ENCODE measurements at places on chromosomes 12 and 14.

DNA sequence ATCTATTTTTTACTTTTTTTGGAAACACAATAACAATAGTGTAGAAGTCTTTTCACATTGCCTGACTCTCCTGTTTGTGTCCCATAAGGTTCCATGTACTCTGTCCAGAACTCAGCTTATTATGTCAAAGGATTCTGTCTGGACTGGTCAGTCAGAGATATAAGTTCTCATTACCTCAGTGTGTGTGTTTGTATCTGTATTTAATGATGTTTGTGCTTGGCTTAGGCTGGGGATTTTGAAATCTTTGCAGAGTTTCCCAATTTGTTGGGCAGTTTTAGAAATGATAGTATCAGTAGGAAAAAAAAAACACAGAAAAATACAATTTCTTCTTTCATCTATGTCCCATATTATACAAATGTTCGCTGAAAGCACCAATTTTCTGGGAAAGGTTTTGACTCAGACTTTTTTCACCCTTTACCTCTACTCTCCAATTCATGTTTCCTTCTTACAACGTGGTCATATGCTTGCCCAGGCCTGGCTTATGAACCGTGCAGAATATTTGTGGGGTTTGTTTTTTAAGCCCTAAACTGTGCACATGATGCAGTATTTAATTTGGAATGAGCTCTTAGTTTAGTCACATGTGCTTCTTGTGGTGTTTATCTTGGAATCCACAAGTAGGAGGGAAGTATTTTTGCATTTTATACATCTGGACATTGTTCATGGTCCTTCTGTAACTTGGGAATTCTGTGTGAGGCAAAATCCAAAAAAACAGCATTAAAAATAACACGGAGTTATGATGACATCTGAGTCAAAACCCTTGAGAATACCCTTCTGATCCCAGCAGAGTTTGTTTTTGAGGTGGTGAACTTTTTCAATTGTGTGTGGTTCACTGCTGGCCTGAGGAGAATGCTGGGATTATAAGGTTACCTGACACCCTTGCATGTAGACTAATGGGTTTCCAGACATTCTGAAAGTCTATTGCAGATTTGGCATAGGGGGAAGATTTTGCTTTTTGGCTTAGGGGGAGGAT, 121.2 kb downstream of the RAD51B start:
- DNase-seq: no peak

GRCh38 chr12:124511259-124511985, 56.0 kb downstream of the NCOR2 start:
- DNase-seq: no peak

DNA sequence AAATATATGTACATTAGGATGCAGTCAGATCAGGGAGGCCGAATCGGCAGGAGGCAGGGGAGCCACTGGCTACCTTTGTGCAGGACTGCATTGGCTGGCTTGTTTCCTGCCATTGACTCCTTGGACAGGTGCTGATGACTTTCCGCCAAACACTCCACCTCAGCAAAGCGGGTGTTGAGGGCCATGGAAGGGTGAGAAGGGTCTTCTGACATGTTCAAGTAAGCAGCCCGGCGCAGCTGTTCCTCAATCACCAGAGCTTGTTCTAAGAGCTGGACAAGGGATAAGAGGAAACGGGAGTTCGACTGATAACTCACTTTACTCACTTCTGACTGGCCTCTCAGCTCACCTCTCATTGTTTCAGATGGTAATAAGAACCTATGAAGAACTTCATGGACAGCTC, 4.9 kb upstream of the NOP2 start:
- no peak for DNase-seq

DNA sequence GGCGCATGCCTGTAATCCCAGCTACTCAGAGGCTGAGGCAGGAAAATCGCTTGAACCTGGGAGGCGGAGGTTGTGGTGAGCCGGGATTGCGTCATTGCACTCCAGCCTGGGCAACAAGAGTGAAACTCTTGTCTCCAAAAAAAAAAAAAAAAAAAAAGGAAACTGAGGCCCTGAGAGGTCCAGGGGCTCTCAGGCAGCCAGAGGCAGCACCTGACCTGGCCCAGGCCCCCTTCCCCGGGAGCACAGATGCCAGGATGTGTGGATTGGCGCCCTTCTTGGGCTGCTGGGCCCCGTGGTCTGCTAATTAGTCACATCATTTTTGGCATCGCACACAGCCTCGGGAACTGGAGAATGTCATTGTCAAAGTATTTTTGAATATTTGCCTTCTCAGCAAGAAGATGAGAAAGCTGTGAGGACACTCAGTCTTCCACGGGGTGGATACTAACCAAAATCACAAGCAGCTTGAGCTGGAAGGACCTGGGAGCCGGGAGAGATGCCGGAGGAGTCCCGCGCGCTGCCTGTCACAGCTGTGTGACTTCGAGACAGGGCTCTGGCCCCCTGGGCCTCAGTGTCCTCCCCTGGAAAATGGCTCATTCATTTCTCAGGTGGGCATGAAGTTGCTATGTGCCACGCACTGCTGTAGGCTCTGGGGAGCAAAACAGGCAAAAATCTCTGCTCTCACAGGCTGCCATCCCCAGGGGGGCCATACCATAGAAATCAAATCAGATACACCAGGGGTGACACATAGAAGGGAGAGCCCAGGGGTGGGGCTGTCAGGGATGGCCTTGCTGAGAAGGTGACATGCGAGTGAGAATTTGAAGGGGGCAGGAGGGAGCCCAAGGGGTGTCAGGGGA, 12.5 kb upstream of the RCOR1 start:
- DNase-seq: no peak

DNA sequence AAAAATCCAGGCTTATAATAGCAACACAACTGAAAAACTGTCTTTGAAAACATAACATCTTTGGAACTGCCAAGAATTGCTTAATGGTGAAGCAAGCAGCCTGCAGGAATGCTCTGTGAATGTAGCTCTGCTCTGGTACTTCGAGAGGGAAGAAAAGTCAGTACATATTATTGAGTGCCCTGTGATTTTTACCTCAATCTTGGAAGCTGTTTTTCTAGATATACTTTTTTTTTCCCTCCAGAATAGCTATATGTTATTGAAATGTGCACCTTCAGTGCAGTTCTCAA, 508.1 kb downstream of the PCNX1 start:
- DNase-seq: no peak

DNA sequence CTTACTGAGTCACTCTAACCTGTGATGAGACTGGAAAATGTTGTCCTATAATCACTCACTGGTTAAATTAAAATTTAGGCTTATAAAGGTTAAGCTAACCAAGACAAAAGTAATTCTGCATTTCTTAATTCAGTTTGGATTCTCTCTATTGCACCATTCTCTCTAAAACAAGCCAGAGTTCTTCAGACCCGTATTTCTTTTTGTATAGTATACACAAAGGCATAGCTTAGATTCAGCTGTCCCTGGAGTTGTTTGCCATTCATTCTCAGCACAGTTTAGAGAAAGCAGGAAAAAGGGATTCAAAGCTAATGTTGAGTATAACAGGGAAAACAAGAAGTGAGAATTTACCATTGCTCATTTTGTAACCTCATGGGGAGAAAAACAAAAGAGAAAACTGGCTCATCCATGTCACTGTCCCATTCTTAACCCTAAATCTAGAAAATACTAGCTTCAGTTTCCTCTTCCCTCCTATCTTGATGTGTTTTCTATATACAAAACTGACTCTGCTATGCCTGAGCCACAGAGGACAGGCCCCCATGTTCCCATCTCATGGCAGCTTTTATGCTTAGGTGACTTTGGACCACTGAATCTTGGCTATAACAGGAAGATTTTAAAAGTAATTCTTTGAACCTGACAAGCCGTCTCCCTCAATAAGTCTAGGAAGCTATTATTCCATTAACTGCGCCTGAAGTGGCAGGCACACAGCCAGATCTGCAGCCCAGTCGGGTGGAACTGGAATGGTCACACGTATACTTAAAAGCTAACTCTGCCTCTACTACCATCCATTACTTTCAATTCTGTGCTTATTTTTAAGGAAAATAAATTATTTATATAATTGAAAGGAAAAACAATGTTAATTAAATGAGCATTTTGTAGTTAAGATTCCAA, 7.0 kb downstream of the AREL1 start:
- no peak for DNase-seq

DNA sequence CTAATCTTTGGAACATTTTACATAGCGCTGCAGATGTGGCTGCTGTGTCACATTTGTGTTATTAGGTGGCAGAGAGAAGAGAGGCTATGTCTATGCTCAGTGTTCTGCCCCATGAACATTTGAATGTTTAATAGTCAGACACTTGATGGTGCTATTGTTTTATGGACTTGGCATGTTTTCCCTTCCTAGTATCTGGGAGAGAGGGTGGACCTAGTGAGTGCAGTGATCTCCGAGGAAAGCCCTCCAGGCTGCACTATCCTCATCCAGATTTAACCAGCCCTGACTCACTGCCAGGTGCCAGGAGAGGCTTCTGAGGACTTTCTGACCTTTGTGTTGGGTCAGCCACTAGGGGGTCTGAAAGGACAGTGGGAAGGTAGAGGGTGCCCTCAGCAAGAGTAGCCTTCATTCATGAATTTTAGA, 24.3 kb downstream of the ZFC3H1 start:
- no peak for DNase-seq

DNA sequence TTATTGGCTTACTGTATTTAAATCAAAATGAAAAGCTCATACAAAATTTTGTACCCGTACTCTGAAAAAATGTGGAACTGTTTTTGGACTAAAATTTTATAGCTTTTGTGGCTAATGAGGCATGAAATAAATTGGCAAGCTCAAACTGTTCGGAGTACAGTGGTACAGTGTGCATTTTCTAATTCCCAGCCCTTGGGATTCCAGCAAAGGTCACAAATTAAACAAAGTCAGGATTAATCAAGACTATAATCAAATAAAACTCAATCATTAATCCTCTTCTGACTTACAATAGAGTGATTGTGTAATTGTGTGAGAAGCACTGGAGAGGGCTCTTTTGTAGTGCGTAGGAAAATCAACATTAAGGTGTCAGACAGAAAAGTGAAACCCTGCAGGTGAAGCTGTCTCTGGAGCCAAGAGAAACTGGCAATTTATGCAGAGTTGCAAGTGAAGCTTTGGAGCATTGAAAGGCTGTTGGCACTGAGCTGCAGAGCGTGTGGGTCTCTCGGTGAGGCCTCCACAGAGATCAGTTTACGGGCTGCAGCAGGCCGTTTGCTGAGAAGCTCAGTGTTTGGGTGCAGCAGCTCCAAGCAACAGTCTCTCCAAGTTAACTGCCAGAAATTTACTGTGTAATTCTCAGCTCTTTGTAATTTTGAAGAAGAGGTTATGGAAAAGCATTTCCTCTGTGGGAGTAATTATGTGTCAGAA, 275.9 kb downstream of the FBXL14 start:
- no peak for DNase-seq

DNA sequence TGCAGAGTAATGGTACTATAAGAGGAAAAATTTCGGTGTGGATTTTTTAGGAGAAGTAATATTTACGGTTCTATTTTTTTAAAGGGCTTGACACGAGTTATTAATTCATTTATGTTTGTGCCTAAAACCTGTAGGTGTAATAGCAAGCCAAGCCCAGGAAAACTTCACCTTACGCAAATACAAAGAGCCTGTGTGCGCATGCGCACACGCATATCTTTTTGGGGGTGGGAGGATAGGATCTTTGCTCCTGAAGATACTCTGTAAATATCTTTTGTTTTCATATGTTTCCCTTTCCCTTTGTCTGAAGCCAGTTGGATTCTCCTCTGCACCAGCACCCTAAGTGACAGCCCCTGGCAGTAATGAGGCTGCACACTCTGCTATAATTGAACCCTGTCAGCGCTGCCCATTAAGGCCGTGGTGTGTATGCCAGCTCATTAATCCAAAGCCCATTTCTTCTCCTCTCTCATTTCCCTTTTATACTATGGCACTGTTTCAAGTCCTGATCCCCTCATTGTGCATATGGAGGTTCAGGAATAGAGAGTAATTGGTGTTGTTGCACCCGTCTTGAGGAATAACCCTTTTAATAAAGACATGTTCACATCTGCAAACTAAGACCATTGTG, 327.2 kb upstream of the E2F7 start:
- DNase-seq: no peak

DNA sequence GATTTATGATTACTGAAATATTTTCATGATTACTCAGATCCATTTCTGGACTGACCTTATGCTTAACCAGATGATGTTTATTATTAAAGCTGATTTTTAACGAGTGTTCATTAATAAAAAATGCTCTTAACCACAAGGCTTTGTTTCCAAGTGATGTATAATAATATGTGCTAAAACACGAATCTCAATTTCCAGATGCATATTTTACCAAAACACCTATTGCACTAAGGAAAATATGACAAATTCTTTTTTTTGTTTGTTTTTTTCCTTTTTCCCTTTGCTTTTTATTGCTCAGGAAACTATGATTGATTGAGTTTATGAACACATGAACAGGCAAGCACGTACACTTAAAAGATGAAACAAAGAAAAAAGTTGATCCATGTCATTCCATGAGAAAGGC, 16.9 kb upstream of the DUSP6 start:
- no peak for DNase-seq

- DNase-seq: no peak
Measured at GRCh38 chr12:110841007-110841406, 5.8 kb upstream of the CCDC63 start.

DNA sequence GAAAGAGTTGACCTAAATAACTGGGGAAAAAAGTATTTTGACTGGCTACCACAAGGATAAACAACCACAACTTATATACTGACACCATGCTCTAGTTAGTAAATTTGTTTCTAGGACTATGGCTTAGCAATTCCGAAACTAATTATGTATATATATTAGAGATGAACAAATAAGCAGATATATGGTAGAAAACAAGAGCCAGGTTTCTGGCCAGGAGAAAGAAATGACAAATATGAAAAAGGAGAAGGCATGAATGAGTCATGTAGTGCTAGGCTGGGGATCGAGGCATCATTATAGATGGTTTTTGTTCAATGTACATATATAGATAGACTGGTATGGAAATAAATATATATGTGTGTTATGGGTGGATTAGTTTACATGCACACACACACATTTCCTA, 5.5 kb upstream of the LRRC74A start:
- DNase-seq: no peak

DNA sequence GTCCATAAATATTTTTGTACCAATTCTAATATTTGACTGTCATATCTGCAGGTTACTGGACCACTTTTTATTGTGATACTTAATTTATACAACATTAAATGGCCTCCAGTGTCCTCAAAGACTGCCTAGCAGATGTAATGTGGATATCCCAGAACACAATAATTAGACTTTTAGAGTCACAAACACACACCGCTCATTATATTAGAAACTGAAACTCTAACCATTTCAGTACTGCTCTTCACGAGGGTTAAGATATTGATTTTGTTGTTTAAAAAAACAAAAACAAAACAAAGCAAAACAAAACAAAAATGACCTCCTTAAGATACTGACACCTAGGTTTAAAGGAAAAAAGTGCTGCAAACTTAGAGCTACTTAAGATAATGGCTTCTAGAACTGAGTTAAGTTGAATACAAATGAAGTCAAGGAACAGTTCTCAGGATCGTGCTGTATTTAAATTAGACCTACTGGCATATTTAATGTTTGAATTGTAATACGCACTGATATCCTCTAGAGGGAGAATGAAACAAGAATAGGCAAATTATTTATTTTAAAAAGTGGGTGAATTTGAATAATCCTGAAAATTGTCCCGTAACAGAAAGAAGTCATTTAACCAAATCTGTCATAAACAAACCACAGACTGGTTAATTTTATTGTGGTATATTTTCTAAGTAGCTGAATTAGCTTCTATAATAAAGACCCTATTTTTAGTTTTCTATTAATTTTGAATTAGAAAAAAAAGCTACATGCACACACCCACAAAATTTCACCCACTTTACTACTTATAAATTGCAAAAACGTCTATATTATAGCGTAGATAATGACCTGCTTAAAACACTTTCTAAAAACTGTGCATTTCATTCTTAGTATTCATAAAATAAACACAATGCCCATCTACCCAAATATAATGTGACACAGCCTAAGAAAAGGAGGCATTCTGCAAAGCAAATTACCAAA, 395.2 kb upstream of the DCN start:
- no peak for DNase-seq

- no peak for DNase-seq
Measured at GRCh38 chr12:131441060-131441396, 269.9 kb upstream of the SFSWAP start.
